ENCODE measurements at places on chromosomes 7 and 10.

DNA sequence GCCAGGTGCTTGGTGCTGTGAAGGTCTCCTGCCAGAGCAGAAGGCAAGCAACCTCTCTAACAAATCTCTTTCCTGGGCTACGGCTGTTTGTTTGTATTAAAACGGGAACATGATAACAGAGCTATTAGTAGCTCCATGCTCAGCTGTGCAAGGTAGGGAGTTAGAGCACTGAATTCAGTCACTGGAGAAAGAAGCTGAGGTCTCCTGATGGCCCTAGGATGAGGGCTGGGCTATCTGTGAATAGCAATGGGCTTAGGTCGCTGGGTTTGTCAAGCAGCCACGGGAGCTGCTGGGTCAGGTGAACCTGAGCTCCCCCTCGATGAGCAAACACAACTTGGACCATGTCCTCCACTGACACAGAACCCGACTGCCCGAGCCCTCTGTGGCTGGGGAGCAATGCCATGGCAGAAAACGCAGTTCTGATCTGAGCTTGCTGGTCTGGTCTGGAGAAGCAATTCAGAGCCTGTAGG lies 24.4 kb downstream of the TACC2 start:
- DNase-seq = no peak

DNA sequence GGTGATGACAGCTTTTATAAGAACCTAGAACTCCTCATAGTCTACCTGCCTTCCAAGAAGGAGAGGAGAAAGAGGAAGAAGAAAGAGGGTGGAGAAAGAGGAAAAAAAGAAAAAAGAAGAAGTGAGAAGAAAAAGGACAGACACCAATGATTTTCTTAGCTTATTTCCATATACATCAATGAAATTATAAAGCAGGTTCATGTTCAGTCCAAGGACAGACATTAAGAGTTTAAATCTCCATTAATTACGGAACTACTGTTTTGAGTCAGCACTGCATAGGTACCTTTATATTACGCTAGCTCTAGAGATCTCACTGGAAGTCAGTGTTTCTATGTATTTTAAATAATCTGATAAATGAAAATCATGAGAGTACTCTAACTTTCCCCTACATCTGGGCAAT lies 309.0 kb upstream of the HGF start:
- DNase-seq = no peak

GRCh38 chr10:105956550-105956949 lies 1208.0 kb downstream of the SORCS1 start:
- no peak for DNase-seq

DNA sequence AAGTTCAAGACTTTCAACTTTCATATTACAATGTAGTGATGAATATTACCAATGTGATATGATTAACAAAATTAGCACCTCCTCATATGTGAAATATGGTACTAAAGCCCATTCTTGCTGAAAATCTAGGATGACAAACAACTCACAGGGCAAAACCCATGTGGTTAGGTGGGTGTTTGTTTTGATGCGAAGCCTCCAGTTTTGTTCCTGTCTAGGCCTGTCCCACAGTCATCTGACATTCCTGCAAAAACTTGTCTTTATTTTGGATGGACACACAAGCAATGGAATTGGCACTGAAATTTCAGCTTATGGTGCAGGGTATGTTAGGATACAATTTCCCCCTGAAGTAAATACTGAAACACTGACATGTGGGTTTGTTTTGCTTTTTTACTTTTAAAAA lies 95.3 kb downstream of the PARD3 start:
- DNase-seq = no peak

DNA sequence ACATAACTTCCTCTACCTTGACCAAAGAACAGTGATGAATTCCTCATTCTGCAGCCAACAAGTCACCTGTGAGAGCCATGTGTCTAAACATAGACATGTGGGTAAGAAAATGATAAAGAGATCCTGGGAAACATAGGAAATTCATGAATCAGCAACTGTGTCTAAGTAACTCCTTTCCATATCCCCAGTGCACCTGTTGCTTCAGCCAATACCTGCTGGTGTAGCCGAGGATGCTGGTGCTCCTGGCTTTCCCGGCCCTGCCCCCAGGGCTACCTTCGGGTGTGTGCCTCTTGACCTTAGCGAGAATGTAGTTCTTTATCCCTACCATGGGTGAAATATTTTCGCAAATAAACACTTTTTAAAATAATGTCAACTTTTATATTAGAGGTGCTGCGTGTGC lies 114.1 kb downstream of the OR13A1 start:
- DNase-seq = no peak

DNA sequence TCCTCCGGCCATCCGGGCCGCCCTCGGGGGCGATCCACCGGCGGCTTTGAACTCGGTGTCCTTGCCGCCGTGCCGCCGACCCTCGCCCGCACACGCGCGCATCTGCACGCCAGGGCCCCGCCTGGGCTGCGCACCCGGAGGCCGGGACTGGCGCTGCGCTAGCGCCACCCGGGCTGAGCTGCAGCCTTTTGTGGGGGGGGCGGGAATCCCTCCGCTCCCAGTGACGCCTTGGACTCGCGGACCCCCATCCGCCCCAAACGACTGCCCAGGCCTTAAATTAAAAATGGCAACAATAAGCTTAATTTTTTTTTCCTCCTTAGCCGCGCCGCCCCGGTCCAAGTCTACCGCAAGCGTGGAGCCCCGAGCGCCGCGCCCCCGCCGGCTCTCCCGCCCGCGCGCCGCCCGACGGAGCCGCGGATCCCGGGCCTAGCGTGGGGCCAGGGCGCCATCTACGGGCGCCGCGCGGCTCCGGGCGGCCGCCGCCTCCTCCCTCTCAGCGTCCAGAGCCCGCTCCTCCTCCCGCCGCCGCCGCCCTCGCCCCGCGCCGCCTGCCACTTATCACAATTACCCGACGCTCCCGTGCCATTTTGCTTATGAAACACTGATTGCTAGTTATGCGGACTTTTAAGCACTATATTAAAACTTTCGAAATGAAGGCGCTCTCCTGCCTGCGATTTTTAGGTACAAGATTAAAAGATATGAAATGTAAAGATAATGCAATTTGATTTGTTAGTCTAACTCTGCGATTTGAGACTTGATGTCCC lies 7.5 kb upstream of the EBF3 start:
- peak; percentile 36 for DNase-seq

DNA sequence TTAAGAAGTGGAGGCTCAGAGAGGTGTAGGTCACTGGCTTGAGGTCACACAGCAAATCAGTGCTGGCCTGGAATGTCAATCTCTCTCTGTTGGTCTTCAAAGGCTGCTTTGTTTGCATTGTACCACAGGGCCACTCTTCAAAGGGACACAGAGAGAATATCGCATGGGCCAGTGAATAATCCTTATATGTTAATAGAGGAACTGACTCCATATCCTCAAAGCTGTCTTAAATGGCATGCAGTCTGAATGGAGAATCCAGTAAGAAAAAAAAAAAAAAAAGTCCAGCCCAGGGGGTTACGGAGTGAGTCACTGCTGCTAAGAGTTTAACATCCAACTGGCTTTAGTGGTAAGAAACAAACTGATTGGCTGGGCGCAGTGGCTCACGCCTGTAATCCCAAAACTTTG lies 54.1 kb downstream of the NRAP start:
- no peak for DNase-seq

DNA sequence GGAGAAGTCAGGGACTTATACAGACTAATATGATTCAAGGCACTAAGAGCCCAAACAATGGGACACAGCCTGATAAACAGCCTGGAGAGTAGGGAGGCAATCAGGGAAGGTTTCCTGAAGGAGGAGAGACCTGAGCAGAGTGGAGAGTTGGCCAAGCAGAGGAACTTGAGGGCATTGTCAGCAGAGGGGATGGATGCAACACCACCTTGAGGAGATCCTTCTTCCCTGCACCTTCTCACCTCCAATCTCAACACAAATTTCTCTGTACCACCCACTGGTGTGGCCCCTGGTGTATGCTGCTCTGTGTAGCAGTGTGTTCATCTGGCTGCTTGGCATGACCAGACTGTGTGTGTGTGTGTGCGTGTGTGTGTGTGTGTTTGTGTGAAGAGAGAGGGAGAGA lies 146.2 kb downstream of the WDR11 start:
- DNase-seq = no peak

DNA sequence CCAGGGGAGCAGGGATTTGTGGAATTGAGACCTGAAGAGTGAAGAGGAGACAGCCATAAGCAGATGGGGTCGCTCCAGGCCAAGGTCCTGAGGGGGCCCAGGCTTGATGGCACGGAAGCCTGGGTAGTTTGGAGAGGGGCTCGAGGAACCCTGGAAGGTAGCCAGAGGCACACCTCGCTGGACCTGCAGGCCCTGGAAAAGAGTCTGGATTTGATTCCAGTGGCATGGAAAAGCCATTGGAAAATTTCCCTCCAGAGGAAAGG lies 31.8 kb downstream of the CXCL12 start:
- DNase-seq = no peak

DNA sequence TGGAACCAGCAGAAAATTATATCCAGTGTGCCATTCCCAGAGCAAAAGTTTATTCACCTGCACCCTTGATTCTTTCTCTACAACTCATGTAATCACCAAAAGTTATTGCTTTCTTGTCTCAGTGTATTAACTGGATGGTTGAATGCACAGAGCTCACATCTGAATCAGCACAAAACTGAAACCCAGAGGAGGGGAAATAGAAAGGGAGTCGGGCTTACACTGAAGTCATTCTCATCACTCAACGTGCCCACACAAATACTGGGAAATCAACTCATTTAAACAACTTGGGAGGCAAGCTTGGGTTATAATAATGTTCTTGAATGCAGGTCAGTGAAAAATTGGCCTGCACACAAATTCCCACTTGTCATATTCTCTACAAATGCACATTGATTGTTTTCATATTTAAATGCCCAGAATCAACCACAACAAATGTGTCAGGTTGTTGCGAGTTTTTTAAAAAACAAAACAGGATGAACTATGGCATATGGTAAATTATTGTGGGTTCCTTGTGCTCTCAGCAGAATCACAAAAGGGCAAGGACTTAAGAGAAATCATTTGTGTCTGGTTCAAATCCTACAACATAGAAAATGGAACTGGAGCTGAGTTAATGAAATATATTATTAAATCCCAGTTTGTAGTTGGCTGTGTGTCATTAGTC lies 125.9 kb upstream of the NOBOX start:
- no peak for DNase-seq

- no peak for DNase-seq
These were observed 92.8 kb downstream of the PAXIP1 start for GRCh38 chr7:154910125-154910524.

DNA sequence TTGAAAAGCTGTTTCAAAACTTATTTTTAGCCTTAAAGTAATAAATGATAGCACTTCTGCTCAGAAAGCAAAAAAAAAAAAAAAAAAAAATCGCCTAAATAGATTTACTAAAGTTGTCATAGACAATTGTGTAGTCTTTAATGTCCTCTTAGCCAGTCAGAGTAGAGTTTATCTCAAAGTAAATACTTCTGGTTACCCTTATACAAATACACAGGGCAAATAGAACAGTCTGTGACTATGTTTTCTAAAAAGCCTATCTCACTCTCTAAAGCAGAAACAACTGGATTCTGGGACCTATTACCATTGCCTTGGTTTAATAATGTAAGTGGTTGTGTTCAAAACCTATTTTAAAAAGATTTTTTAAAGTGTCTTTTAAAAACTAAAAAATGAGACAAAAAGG lies 156.2 kb upstream of the THSD7A start:
- no peak for DNase-seq

DNA sequence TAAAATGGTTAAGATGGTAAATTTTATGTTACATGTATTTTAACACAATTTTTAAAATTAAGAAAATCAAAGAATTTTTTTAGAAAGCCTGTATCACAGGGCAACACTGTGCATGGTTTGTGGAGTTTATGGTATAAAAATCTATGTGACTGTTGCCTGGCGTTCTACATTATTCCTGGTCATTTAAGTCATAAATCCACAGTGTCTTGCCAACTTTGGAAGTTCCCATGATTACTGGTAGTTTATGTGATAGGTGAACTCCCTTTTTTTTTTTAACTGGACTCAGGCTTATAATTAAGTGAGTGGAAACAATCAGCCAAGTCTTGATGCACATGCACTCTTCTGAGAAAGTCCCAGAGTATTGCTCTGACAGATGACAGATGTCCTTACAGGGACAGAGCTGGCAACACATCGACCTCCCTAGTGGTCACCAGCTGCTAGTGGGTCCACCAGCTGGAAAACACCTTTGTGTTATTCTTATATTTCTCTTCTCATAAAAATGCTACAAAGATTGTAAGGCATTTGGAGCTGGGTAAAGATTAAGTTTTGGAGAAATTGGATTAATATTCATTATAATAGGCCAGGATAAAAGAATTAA lies 8.8 kb upstream of the STN1 start:
- DNase-seq = no peak

GRCh38 chr7:71221549-71221948 lies 89.6 kb downstream of the GALNT17 start:
- DNase-seq = no peak

GRCh38 chr10:97106207-97106606 lies 79.6 kb downstream of the SLIT1 start:
- no peak for DNase-seq

DNA sequence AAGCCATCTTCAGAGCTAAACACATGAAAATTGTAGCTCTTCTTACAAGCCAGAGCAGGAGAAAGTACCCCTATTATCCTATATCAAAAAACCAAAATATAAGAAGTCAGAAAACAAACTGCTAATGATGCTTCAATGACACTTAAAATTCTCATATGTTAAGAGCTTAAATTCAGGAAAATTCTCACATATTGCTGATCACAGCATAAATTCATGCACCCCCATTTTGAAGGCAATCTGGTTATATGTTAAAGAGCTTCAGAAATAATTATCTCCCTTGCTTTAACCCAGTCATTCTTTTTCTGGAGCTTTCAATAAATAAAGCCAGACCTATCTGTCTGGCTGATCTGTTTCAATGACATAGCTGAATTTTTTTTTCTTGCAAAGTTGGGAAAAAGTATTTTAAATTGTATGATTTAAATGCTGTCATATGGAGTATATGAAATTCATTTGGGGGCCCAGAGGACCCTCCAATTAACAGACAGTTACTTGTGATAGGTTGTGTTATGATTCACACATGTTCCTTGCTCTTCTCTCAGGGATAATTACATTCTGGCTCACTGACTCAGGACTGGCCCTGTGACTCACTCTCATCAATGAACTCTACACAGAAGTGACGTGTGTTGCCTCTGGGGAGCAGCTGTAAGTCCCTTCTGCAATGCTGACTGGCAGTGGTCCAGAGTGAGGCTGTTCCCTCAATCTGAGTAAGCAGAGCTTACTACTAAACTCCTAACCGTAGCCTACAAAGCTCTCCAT lies 85.2 kb downstream of the HGF start:
- DNase-seq = no peak

GRCh38 chr10:119371704-119372663 lies 164.6 kb downstream of the GRK5 start:
- no peak for DNase-seq

DNA sequence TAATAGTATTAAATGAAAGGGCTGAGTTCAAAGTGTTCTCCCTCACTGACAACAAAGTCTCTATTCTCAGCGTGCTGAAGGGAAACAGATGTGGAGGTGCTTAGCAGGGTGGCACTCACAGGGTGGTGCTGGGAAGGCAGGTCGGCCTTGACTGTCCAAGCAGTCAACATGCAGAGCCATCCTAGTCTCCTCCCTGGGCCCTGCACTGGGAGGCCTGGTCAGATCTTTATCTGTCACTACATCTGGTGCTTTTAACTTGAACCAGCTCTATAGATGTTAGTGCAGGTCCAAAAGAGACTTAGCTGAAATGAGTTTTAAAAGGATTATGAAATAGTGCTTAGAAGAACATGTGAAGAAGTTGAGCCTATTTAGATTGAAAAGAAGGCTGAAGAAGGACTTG lies 82.1 kb downstream of the AVL9 start:
- no peak for DNase-seq

GRCh38 chr7:50367570-50367969 lies 63.1 kb downstream of the IKZF1 start:
- DNase-seq = no peak
